ENCODE measurements at places on chromosomes 12 and 14.

GRCh38 chr12:121428883-121429282 is 29.0 kb downstream of the RNF34 start:
- DNase-seq, result no peak

DNA sequence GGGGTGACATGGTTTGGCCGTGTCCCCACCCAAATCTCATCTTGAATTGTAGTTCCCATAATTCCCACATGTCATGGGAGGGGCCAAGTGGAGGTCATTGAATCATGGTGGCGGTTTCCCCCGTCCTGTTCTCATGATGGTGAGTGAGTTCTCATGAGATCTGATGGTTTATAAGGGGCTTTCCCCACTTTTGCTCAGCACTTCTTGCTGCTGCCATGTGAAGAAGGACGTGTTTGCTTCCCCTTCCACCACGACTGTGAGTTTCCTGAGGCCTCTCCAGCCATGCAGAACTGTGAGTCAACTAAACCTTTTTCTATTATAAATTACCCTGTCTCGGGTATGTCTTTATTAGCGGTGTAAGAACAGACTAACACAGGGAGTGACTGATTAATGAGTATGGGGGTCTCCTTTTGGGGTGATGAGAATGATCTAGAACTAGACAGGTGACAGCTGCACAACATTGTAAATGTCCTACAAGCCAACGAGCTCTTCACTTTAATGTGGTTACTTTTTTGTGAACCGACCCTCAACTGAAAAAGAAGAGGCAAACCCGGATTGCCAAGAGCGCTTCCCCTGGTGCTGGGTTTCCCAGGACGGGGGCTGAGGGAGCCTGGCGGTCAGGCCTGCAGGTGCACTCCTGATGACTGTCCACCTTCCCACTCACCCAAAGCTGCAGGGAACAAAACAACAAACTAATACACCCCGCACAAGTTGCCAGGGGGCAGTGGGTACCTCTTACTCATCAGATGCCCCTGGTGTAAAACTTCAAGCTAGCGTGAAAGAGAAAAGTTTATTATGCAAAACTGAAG is 90.1 kb downstream of the NCOR2 start:
- DNase-seq, result no peak

- no peak for DNase-seq
Observed at GRCh38 chr12:6644903-6645302, 2.3 kb downstream of the ACRBP start.

DNA sequence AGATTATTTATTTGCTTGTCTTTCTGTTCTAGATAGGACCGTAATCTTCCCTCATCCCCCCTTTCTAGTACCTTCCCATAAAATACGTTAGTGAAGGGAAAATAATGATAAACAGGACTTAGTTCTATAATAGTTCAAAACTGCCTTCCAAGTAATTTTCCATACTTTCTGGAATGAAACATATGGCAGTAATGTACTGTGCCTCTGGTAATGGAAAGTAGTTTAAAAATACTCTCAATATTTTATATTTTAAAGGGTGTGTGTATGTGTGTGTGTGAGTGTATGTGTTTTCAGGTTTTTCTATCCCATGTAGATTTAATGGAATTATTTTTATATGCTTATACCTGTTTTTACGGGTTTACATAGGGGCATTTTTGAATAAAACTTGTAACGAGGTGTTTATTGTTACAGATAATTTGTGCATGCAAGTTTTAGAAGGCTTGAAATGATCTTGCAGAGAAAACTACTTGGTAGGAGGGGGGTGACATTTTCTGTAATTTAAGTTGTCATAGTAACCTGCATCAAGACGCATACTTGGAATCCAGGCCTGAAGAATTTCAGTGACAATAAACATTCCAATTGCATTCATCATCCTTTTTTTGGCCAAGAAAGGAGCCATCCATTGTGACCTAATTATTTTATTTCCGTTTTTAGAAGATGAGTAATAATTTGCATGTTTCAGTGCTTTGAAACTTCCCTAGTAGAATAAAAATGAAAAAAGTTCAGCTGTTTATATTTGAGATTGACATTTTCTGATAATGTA is 38.9 kb downstream of the RASSF8 start:
- no peak for DNase-seq

DNA sequence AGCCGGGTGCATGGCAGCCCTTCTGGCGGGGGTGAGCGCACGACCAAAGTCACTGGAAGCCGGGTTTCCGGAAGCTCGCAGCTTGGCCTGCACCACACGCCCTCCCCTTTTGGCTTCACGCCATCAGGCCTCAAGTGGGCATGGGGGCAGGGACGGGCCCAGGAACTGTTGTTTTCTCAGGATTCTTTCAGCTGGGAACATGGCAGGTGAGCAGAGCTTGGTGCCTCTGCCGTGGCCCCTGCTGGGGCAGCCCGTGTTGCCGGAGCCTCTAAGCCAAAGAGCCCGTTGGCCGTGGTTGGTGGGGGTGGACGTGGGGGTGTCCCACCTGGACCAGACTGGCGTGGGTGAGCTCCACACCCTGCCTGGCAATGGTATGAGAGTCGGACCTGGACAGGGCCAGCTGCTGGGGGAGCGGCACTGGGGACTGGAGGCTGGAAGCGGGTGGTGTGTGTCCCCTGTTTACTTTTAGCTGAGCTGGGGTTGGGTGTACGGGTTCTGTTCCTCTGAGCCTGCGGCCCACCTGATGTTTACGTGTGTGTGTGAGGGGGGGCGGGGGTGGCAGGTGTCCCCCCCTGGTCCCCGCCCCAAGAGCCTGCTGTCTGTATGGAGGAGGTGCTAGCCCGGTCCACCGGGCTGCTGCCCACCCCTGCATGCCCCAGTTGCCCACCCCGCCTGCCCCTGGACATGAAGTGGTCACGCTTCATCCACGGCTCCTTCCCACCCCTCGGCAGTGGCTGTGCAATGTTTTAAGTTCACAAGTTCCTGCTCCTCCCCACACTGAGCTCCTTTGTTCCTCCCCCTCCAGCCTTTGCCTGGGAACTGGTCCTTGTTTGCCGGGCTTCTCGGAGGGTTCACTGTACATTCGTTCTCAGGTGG is 28.7 kb upstream of the PLD4 start:
- DNase-seq, result no peak

- no peak for DNase-seq
Observed at GRCh38 chr12:4388662-4389061, 9.2 kb upstream of the FGF23 start.

Measured in NCI-H526 treated with DMSO at 0.1 percent for 48 hours (cell line).